Activated naive CD8-positive, alpha-beta T cell treated with anti-CD3 and anti-CD28 coated beads for 36 hours (primary cell): ENCODE measurements at places on chromosomes 2 and 18. TPM values are rescaled to one million over a fixed set of nuclear protein-coding genes. Genes with fewer than 3 reads are reported as not detected.

Gene GYPC
- 179 TPM for total RNA-seq

Gene PSTPIP2
- total RNA-seq = 22.0 TPM

Gene VWA3B
- not detected for total RNA-seq

Gene CYRIA
- total RNA-seq = 0.16 TPM

Gene EFR3B
- total RNA-seq = 0.08 TPM

Gene HOXD9
- not detected for total RNA-seq

Gene SLC23A3
- total RNA-seq = 1.1 TPM

Gene STPG4
- not detected for total RNA-seq

Gene IL36A
- not detected for total RNA-seq

Gene AQP4
- total RNA-seq = not detected

Gene REG1B
- total RNA-seq = not detected
